AML-193 (cell line): ENCODE measurements at places on chromosomes 6 and 20.
A peak's percentile ranks its signal among the peaks of the same experiment; 100 is the strongest.

DNA sequence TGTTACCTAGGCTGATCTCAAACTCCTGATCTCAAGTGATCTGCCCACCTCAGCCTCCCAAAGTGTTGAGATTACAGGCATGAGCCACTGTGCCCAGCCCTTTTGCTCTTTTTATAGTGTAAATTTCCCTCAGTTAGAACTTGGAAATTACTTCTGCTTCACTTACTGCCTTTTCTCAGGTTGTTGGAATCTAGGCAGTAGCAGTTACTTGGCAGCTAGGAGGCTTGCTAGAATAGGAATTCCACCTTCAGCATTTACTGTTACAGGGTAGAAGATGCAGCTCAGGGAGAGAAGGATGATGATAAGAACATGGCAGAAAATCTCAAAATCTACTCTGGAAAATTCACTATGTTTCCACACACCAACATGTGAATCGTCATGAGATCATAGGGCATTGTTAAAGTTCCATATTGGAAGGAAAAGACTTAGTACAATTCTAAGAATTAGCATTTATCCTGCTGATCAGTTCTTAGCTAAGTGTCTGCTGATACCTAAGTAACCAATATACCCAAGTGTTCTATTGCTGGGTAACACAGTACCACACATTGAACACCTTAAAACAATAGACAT, 182.2 kb downstream of the SLC16A10 start:
- DNase-seq = no peak

DNA sequence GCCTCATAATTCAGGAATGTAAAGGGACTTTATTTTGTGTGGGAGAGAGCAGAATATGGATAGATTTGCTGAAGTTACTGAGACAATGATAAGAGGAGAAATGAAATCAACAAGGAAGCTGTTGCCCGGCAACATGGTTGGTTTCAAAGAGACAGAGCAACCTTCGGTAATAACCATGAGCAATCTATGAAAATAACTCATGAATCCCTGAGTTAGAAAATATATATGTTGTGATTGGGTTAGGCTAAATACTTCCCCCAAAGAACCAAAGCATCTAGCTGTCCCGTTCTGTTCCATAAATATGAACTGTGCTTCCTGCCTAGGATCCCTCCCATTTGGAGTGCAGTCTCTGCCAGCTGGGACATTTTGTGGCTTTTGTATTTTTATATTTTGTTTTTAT, 23.1 kb downstream of the SERPINB1 start:
- no peak for DNase-seq

GRCh38 chr6:146679386-146679785, 80.6 kb downstream of the ADGB start:
- peak; percentile 44 for DNase-seq

GRCh38 chr6:79672631-79673111, 41.5 kb downstream of the SH3BGRL2 start:
- no peak for DNase-seq

DNA sequence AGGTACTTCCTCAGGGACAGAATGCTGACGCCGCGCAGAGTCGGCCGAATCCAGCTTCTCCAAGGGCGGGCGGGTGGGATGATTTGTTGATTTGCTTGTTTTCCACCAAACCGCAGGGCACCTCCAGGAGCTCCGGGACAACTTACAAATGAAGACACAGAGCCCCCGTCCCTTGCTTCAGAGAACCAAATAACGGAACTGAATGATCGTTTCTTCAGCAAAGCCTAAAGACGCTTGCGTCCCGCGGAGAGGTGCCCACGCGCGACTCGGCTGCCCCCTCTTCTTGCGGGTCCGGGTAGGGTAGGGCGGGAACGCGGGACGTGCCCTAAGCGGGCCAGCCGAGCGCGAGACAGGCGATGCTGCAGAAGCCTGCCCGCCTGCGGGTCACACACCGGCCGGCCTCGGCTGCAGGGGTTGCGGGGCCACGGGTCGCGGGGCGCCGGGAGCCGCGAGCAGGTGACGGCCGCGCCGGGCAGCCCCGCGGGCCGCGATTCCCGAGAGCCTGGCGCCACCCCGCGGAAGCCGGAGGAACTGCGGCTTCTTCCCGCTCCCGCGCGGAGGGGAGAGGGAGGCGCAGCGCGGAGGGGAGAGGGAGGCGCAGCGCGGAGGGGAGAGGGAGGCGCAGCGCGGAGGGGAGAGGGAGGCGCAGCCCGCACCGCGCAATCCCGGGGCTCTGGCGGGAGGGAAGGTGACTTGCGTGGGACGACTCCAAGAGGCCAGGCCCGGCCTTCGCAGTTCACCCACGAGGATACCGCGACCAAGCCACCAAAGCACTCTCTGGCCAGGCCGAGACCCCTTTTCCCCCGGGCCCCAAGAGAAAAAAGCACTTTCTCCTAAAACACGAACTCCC, 7.7 kb upstream of the FOXF2 start:
- peak; percentile 23 for DNase-seq

DNA sequence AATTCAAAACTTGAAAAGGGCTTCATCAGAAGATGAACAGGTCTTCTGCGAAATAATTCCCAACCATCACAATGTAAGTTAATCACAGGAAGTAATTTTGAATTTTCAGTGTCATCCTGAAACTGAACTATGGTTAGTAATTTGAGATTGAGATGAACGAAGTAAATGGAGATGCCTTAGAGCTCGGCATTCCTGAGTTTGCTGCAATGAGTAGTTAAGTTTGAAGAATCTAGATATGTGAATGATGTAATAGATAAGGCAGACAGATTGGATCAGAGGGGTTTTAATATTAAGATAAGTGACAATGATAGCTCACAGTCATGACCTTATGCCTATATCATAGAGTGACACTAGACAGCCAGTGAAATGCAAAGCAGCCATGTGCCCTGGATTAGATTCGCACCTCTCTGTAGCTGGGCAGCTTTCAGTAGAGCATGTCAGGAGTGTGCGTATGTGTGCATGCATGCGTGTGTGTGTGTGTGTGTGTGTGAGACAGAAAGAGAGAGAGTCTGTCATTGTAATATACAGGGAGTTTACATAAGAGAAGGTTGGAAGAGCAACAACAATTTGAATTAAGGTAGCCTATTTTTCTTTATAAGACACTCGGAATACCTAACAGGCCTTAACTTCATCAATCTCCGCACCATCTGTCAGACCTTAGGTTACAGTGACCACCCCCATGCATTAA, 233.0 kb downstream of the GMPR start:
- no peak for DNase-seq

GRCh38 chr6:20180935-20181334, 31.3 kb downstream of the MBOAT1 start:
- DNase-seq = no peak

DNA sequence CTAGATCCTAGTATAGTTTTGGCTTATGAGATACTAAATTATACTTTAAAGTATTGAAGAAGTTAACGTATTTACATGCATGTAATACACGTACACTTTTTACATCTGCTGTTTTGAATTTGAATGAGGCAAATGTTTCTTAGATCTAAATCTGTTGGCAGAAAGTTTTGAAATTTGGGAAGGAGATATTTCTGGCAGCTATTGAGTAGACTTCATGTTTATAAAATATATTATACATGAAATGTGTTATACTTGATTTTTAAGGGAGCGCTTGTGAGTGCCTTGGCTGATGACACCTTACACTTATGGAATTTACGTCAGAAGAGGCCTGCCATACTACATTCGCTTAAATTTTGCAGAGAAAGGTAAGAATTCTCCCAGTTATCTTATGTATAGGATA, 34.7 kb downstream of the STXBP5 start:
- DNase-seq = no peak

DNA sequence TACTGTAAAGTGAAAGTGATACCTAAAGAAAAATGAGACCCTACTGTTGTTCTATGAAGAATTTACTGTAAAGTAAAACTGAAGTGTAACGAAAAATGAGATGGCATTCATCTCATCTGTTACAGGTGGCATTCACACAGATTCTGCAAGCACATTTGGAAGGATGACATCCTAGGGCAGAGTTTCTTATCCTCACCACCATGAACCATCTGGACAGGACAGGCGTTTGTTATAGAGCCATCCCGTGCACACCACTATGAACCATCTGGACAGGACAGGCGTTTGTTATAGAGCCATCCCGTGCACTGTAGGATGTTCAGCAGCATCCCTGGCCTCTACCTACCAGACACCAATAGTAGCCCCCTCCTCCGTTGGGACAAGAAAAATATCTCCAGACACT, 294.8 kb downstream of the GMDS start:
- DNase-seq = no peak

DNA sequence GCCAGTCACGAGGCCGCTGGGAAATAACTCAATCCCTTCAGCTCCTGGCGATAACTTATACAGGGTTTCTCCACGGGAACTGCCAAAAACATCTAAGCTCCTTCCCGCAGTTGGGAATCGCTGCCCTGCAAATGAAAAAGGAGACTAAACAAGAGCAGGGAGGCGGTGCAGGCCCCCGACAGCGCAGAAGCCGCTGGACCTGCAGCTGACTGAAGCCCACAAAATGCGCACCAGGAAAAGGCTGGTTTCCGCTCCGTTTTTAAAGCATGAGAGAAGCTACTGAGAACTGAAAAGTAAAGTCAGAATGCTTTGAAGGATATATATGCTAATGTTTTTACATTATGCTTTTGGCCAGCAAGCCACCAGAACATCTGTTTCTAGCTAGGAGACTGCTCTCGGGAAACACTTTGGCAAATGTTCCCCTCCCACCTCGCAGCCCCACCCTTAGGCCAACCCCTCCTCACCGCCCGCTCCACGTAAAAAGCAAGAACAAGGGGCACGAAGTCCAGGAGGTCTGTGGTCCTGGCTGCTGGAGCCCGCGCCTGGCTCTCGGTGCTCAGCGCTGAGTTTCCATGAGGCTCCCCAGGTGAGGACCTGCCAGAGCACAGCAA, 90.5 kb downstream of the SOD2 start:
- no peak for DNase-seq
